ENCODE measurements at places on chromosomes 1 and 21. TPM values are rescaled to one million over a fixed set of nuclear protein-coding genes. Genes with fewer than 3 reads are reported as not detected.

- no peak for DNase-seq
Observed at GRCh38 chr1:114224196-114224907, 70.7 kb upstream of the SYT6 start.

GRCh38 chr1:64403331-64403730, 66.6 kb upstream of the CACHD1 start:
- DNase-seq, result no peak

GRCh38 chr21:44020551-44020950, 8.4 kb downstream of the TRAPPC10 start:
- no peak for DNase-seq

- no peak for DNase-seq
Observed at GRCh38 chr1:53734650-53735211, 4.2 kb downstream of the GLIS1 start.

DNA sequence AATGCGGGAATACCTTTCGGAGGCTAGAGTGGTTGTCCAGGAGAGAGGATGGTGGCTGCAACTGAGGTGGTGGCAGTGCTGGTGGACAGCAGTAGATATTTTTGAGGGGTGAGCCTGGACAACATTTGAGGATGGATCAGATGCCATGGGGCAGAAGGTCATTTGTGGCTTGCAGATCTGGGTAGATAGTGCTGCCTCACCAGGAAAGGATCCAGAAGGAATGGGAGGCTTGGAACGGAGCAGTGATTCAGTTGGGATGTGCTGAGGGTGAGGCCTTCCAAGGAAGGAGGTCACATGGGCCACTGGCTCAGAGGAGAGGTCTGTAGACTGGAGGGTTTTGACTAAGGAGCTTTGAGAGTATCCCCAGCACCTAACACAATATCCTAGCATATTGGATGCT, 110.8 kb upstream of the KAZN start:
- DNase-seq, result no peak

DNA sequence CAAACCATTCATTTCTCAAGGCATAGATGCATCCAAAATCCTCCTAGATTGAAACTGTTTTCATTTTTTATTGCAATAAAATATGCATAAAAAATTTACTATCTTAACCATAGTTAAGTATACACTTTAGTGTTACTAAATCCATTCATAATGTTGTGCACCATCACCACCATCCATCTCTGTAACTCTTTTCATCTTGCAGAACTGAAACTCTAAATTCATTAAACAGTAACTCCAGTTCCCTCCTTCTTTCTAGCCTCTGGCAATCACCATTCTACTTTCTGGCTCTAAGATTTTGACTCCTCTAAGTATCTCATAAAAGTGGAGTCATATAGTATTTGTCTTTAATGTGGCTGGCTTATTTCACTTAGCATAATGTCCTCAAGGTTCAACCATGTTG, 236.8 kb downstream of the SMYD3 start:
- no peak for DNase-seq

DNA sequence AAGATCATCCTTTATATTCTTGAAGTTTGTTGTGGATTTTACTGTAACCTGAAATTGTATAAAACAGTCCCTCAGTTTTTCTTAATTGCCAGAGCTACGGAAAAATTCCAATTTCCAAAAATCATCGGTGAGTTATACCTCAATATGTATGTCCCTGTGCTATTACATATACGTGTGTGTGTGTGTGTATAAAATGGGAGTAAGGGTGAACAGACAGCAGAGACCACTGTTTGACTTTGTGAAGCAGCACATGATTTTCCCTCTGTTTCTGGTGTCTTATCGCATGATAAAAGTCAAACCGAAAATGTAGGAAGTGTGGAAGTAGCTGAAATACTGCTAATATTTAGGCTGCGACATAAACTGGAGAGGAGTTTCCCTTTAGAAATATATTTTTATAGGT, 1.2 kb downstream of the OR2T1 start:
- no peak for DNase-seq

- no peak for DNase-seq
Observed at GRCh38 chr1:168340781-168341482, 60.3 kb downstream of the TBX19 start.

- DNase-seq, result no peak
Observed at GRCh38 chr1:60906039-60906438, 176.3 kb upstream of the NFIA start.

DNA sequence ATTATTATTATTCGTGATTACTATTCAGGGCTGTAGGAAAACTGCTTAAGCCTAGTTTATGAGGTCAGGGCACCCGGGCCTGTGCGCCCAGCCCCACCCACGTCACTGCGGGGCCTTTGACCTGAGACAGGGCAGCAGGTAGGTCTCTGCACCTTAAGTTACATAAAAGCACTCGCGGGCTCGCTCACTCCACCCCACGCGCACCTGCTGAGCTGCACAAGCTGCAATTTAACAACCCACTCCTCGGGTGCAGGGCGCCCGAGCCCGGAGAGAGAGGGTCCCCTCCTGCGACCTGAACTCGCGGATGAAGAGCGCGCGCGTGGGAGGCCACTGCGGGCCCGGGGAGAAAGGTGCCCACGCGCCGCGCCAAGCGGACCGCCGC, 477 bp downstream of the ICMT start:
- peak; percentile 72 for DNase-seq

DNA sequence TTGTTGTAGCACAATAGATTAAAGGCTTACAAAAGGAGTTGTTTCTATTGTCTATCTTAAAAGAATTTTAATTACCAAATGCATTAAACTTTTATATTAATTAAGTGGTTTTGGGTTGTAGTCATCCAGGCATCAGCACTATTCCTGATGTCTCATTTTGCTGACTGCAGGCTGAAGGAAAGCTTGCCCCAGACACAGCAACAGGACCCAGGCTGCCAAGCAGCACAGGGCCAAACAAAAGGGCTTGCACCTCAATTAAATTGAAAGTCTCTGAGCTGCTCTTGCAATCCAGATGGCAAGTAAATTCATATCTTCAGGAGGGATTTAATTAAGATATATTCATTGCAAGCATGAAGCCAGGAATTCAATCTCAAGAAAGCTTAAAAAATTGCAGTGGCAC, 80.7 kb upstream of the CHODL start:
- no peak for DNase-seq

Gene HES5
- 6.2 TPM for total RNA-seq

Gene OPRD1
- 0.08 TPM for total RNA-seq

Gene HTR6
- total RNA-seq, result not detected

Gene FCAMR
- total RNA-seq, result 1.0 TPM

Gene TDRD5
- 1.9 TPM for total RNA-seq

Measured in left colon (tissue), 2 donors.